ENCODE measurements at places on chromosomes 7 and 10. TPM values are rescaled to one million over a fixed set of nuclear protein-coding genes. Genes with fewer than 3 reads are reported as not detected.
A peak's percentile ranks its signal among the peaks of the same experiment; 100 is the strongest.

Gene LBX1
- not detected for total RNA-seq

Gene ASB10
- not detected for total RNA-seq

Gene SLC26A4
- total RNA-seq: 10.4 TPM

Gene ERVW-1
- not detected for total RNA-seq

Gene SEM1
- total RNA-seq: 53.1 TPM

Gene ANKRD22
- not detected for total RNA-seq

Gene CDNF
- 0.38 TPM for total RNA-seq

Gene CDCA7L
- 41.0 TPM for total RNA-seq

GRCh38 chr10:11520892-11521291, 90.6 kb downstream of the USP6NL start:
- DNase-seq: no peak

DNA sequence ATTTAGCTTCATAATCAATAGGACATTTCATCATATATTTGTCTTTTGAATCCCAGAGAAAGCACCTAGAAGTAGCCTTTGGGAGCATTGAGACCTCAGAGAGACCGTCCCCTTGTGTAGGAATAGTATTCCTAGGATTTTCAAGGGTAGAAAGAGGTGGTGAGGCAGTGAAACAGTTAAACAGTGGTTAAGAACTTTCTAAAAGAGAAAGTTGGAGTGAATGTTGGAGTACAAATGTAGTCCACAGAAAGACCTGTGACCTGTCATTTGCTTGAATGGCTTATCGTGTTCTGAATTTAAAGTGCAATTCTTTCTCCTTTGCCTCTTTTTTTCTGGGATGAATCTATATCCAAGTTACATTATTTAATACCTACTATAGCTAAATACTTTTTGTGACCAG, 30.0 kb downstream of the GBF1 start:
- DNase-seq: no peak

GRCh38 chr10:14385596-14386593, 55.2 kb upstream of the FRMD4A start:
- no peak for DNase-seq

- no peak for DNase-seq
Measured at GRCh38 chr7:38806912-38807311, 102.1 kb downstream of the VPS41 start.

DNA sequence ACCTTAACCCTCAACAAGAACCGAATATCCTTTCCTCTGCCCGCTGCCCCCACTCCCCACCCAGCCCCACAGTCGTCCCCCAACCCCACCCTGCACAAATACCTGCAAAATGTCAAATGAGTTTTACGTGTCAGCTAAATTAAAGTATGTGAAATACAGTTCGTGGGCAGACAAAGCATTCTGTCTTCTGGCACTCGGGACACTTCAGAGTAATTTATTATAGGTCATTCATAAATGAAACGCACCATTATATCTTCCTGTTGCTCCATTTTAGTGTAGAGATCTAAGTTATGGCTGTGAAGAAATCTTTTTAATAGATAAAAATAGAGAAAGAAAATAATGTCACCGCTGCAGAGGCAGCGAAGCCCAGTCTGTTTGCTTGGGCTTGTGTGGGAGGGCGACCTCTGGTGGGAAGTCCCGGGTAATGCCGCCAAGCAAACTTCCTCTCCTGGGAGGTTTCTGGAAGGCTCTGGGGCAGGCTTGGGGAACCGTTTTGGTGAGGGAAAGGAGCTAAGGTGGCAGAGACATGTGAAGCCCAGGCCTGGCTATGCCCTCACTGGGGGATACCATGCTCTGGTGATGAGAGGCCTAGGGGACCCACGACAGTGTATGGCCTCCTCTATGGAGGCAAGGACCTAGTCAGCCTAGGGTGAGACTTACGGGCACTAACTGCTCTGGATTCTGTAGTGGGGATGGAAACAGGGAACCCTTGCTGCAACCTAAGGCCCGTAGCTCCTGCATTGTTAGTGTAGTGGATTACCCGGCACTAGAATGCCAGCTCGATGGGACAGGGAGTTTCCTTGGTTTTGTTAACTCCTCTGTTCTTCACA, 604.9 kb downstream of the LRMDA start:
- peak; percentile 27 for DNase-seq

GRCh38 chr10:109027534-109028185, 895.7 kb downstream of the XPNPEP1 start:
- DNase-seq: no peak

DNA sequence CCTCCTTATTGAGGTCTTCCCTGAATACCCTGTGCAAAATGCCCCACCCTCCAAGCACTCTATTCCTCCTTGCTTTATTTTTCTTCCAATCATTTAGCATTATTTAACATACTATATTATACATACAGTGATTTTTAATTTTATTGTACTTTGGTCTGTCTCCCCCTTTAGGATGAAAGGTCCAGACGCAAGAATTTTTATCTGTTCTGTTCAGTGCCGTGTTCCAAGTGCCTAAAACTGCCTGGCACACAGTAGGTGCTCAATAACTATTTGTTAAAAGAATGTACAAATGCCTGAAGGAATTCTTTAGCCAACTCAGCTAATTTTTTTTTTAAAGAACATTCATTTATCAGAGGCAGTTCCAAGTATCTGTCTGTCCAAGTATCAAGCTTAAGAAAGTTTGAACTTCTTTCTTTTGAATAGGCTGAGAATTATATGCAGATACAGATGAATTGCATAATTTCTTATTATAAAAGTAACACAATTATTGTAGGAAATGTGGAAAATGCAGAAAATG, 34.1 kb upstream of the SLC25A13 start:
- DNase-seq: no peak

DNA sequence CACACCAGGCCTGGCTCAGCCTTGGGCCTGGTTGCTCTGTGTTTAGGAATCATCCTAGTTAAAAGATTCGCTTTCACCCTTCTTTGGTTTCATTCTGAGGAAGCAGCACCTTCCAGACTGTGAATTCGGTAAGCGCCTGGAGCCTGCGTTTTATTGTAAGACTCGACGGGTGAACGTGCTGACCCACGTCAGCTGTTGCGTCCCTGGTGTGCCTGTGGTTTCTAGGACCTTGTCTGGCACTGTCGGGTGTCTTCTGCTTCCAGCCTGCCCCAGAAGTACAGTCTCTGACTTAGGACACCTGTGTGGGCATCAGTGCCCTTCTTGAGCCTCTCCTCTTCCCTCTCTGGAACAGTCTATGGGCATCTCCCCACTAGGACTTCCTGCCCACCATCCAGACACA, 26.3 kb downstream of the MKI67 start:
- no peak for DNase-seq
